ENCODE measurements at places on chromosomes 13 and 19. TPM values are rescaled to one million over a fixed set of nuclear protein-coding genes. Genes with fewer than 3 reads are reported as not detected.

Gene CYP2A7
- polyA plus RNA-seq: not detected

Gene ZFP14
- 16.1 TPM for polyA plus RNA-seq

Gene ZNF792
- polyA plus RNA-seq: 3.7 TPM

Gene RPL13A
- polyA plus RNA-seq: 2,518 TPM

Gene OSCAR
- polyA plus RNA-seq: not detected

Gene DKKL1
- polyA plus RNA-seq: 2.8 TPM

Gene PDX1
- not detected for polyA plus RNA-seq

Gene PSG3
- polyA plus RNA-seq: not detected

Gene PSG1
- polyA plus RNA-seq: not detected

Gene LILRB3
- polyA plus RNA-seq: not detected

Gene ZNF729
- not detected for polyA plus RNA-seq

Gene GRK1
- polyA plus RNA-seq: 0.06 TPM

Gene B3GLCT
- 7.4 TPM for polyA plus RNA-seq

Gene CABP5
- polyA plus RNA-seq: not detected

Gene CACNG7
- polyA plus RNA-seq: 37.0 TPM

Gene LMTK3
- 8.1 TPM for polyA plus RNA-seq

Gene ETV2
- not detected for polyA plus RNA-seq

Gene S1PR2
- polyA plus RNA-seq: 6.7 TPM

Gene USHBP1
- 0.59 TPM for polyA plus RNA-seq

Gene CD22
- polyA plus RNA-seq: not detected

Gene FGF22
- not detected for polyA plus RNA-seq

Gene CALR3
- not detected for polyA plus RNA-seq

Gene CD33
- polyA plus RNA-seq: not detected

Gene CGB3
- not detected for polyA plus RNA-seq

Gene TGFBR3L
- polyA plus RNA-seq: not detected

Gene IGFL3
- not detected for polyA plus RNA-seq

Gene OR10H1
- polyA plus RNA-seq: not detected

Gene KCNC3
- polyA plus RNA-seq: 1.1 TPM

Gene GARIN5A
- polyA plus RNA-seq: 6.5 TPM

Gene TMEM86B
- 2.3 TPM for polyA plus RNA-seq

Gene ZNF208
- not detected for polyA plus RNA-seq

Gene CNMD
- polyA plus RNA-seq: 2.2 TPM

Gene ERCC2
- polyA plus RNA-seq: 39.0 TPM

Gene UBE2L5
- polyA plus RNA-seq: not detected

Gene PRKACA
- polyA plus RNA-seq: 28.1 TPM

Gene CLIP3
- polyA plus RNA-seq: 5.6 TPM

Gene B3GNT3
- polyA plus RNA-seq: not detected

Gene ZNF880
- 41.8 TPM for polyA plus RNA-seq

Gene KANK3
- polyA plus RNA-seq: 1.0 TPM

Gene EFNA2
- polyA plus RNA-seq: 9.8 TPM

Gene FCHO1
- polyA plus RNA-seq: 39.7 TPM

Gene SMIM44
- not detected for polyA plus RNA-seq

Gene GPR42
- not detected for polyA plus RNA-seq

Gene DAND5
- polyA plus RNA-seq: not detected
